ENCODE measurements at places on chromosomes 7 and 10.

- no peaks in the 10 kb centered on the region for H3K27me3 ChIP-seq
- no peak overlapping the region for H3K27ac ChIP-seq
- no peak for DNase-seq
- H3K36me3 ChIP-seq: no peaks in the 10 kb centered on the region
Measured at GRCh38 chr7:6307762-6308161, 35.3 kb upstream of the CYTH3 start.

DNA sequence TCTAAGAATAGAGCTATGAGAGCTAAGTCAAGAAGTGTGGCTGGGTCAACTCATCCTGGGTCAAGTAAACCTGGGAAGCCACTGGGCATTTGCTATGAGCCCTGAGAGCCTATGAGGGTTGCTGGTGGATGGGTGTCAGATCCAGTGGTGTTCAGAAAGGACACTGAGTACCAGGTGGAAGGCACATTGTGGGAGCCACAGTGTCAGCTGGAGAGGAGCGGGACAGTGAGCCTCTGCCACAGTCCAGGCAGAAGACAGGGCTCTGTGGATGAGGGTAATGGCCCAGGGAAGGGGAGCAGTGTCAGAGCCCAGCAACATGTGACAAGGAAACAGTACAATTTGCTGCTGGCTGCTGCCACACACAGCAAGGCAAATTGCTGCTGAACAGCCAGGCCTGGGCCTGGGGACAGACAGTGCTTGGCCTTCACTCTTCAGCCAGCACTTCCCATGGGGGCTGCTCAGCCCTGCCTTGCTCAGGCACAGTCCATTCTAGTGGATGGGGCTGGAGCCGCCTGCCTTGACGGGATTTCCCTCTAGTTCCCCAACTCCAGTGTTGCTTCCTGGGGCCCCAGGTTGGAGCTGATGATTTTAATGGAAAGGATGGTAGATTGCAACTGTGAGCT is 90.9 kb upstream of the CHST15 start:
- no peaks in the 10 kb centered on the region for H3K27me3 ChIP-seq
- no peak overlapping the region for H3K27ac ChIP-seq
- no peak for DNase-seq

DNA sequence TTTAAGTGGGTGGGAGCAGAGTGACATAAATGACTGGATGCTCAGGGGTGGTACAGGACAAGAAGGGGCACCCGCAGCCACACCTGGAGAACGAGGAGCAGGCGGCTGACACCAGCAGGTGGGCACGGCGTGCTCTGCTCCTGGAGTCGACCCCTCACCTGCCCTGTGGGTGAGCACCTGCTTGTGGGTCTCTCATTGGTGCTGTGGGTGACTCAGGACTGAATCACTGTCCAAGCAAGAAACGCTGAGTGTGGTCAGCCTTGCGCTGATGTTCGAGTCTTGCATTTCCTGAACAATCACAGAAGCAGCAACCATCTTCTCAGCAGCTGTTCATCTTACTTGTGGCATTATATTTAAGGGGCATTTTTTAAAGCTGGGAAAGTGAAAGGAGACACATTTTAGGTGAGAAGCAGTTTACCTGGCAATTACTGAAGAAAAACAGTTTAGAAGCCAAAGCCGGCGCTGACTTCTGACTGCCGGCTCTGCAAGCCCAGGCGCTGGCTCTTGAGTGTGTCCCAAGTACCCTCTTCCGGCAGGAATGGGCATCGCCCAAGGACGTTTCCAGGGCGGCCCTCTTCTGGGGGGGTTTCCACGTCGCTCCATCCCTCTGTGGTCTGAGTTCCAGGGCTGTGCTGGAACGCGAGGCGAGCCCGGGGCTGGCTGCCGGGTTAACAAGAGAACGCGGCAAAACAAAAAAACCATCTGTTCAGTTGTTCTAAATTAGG is 145.2 kb upstream of the PFKP start:
- H3K4me1 ChIP-seq: no peaks in the 10 kb centered on the region
- H3K27me3 ChIP-seq: no peaks in the 10 kb centered on the region
- H3K4me3 ChIP-seq: no peak overlapping the region
- no peak for DNase-seq

- H3K36me3 ChIP-seq: no peaks in the 10 kb centered on the region
- H3K4me3 ChIP-seq: no peak overlapping the region
- no peaks in the 10 kb centered on the region for H3K27me3 ChIP-seq
- H3K4me1 ChIP-seq: no peaks in the 10 kb centered on the region
- H3K27ac ChIP-seq: no peak overlapping the region
- no peak for DNase-seq
Measured at GRCh38 chr7:8200316-8200715, 61.7 kb downstream of the ICA1 start.

DNA sequence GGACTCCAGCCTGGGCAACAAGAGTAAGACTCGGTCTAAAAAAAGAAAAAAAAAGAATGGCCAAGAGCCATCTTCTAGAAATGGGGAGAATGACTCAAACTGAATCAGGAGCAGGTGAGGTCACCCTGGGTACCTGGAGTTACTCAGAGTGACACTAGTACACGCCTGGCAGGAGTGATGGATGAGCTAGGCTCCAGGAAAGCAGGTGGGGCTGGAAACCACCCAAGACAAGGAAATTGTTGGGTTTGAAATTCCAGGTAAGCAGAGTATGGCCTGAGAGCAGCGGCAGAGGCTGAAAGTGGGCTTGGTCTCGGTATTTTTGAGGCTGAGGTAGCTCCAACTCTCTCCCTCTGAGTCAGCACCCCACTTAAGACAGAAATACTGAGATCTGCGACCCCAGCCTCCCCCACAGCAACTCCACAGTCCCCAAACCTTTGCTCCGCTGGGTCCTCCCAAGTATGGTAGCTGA is 18.5 kb downstream of the DDIT4 start:
- H3K36me3 ChIP-seq: no peaks in the 10 kb centered on the region
- H3K27me3 ChIP-seq: no peaks in the 10 kb centered on the region
- no peak overlapping the region for H3K27ac ChIP-seq
- no peaks in the 10 kb centered on the region for H3K4me1 ChIP-seq

GRCh38 chr7:126443951-126444350 is 808.8 kb downstream of the GRM8 start:
- no peaks in the 10 kb centered on the region for H3K27me3 ChIP-seq
- H3K27ac ChIP-seq: no peak overlapping the region
- H3K4me3 ChIP-seq: no peak overlapping the region
- no peaks in the 10 kb centered on the region for H3K36me3 ChIP-seq
- no peaks in the 10 kb centered on the region for H3K4me1 ChIP-seq

DNA sequence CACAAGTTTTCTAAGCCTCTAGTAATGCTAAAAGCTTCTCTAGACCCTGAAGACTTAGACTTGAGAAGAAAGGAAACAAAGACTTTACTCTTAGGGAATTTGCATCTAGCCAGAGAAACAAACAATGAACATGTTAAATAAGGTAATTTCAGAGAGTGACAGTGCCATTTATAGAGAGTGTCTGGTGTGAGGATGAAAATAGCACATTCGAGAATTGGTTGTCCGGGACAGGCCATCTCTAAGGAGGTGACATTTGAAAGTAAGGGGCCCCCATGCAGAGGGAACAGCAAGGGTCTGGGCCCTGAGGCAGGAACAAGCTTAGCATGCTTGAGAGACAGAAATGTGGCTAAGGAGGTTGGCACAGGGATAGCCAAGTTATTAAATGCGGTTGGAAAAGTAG is 48.1 kb downstream of the ADAM22 start:
- H3K27me3 ChIP-seq: no peaks in the 10 kb centered on the region
- DNase-seq: no peak
- H3K4me1 ChIP-seq: no peaks in the 10 kb centered on the region

DNA sequence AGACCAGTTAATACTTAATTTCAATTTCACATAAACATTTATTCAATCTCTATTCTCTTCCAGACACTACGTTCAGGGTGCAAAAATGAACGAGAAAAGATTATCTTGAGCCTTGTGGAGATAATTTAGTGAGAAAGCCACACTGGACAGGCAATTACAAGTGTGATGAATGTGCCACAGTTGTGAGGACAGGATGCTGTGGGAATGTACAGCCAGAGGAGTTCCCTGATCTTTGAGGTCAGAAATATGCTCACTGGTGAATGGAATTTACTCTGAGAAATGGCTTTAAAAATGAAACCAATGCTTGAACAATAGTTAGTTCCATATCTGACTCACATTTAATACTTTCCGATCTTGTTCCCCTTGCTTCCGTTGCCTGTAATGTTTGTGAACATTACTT is 864.8 kb downstream of the GATA3 start:
- no peaks in the 10 kb centered on the region for H3K36me3 ChIP-seq
- no peak overlapping the region for H3K27ac ChIP-seq
- DNase-seq: no peak

GRCh38 chr10:99233689-99234037 is 2.0 kb downstream of the HPSE2 start:
- H3K27ac ChIP-seq: no peak overlapping the region
- no peaks in the 10 kb centered on the region for H3K36me3 ChIP-seq
- DNase-seq: no peak
- no peaks in the 10 kb centered on the region for H3K4me1 ChIP-seq
- H3K4me3 ChIP-seq: no peak overlapping the region

- DNase-seq: no peak
- H3K36me3 ChIP-seq: no peaks in the 10 kb centered on the region
- no peaks in the 10 kb centered on the region for H3K27me3 ChIP-seq
- H3K27ac ChIP-seq: no peak overlapping the region
Measured at GRCh38 chr10:22581461-22581860, 132.9 kb downstream of the PIP4K2A start.

DNA sequence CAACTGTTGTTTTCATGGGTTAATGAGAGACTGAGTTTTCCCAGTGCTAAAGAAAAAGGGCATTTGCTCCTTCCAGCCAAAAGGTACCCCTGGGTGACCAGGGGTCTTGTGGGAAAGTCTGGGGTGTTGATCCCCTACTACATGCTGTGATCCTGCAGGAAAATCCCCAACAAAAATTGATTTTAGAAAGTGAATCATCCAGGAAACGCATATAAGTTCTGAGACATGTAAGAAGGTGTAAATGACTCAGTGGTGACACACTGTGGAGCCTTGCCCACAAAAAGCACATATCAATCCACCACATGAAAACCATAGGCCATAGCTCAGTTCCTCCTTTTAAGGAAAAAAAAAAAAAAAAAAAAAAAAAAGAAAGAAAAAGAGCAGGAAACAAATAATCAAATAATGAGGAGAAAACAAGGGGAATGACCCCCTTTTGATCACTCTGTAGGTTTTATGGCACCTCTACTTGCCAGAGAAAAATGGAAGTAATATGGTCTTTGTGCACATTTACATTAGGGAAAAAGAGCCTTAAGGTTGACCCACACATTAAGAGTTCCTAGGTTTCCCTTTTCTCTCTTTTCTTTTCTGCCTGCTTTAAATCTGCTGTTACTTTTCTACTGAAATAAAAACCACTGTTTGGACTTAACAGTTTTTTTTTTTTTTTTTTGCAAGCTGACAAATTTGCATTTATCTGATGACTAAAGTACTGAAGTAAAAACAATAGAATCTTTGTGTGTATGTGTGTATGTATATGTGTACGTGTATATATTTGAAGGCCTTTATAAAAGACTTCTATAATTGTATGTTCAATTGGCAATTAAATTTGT is 386.0 kb downstream of the KIF20B start:
- no peaks in the 10 kb centered on the region for H3K27me3 ChIP-seq
- no peak for DNase-seq
- H3K27ac ChIP-seq: no peak overlapping the region
- H3K4me1 ChIP-seq: no peaks in the 10 kb centered on the region

DNA sequence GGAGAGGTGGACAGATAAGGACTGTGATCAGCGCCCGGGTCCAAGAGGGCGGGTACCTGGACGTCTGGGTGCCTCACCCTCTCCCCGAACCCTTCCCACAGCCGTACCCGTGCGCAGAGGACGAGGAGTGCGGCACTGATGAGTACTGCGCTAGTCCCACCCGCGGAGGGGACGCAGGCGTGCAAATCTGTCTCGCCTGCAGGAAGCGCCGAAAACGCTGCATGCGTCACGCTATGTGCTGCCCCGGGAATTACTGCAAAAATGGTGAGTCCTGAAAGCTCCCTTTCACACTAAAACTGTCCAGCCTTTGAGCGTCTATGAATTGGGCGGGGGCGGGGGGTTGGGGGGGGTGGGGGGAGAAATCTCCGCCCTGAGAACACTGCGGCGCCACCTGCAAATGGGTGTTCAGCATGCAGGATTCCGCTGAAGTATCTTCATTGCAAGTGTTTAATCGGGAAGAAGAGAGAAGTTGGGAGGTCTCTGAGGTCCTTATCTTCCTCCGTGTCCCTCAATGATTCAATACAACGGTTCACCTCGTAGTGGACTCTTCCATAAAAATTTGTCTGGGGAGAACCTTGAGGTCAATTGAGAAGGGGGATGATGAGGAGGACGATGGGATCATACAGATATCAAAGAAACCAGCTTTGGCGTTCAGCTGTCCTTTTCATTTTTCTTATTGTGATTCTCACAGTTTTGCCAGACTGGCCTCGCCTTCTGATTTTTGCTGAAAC is 906 bp downstream of the DKK1 start:
- H3K4me3 ChIP-seq: peak overlapping the region; percentile 54
- H3K4me1 ChIP-seq: no peaks in the 10 kb centered on the region
- H3K27me3 ChIP-seq: no peaks in the 10 kb centered on the region
- DNase-seq: no peak
- no peak overlapping the region for H3K27ac ChIP-seq

GRCh38 chr7:134916171-134916883 is 70.0 kb upstream of the AGBL3 start:
- H3K27ac ChIP-seq: no peak overlapping the region
- no peaks in the 10 kb centered on the region for H3K27me3 ChIP-seq
- peaks cover 9% of the 10 kb centered on the region for H3K4me1 ChIP-seq
- no peaks in the 10 kb centered on the region for H3K36me3 ChIP-seq
- H3K4me3 ChIP-seq: no peak overlapping the region
- DNase-seq: no peak

- H3K36me3 ChIP-seq: no peaks in the 10 kb centered on the region
- H3K27me3 ChIP-seq: no peaks in the 10 kb centered on the region
- DNase-seq: no peak
- no peaks in the 10 kb centered on the region for H3K4me1 ChIP-seq
Measured at GRCh38 chr10:64508029-64508661, 986.9 kb downstream of the REEP3 start.

- DNase-seq: no peak
- no peaks in the 10 kb centered on the region for H3K4me1 ChIP-seq
Measured at GRCh38 chr10:25327273-25327672, 152.5 kb downstream of the GPR158 start.

DNA sequence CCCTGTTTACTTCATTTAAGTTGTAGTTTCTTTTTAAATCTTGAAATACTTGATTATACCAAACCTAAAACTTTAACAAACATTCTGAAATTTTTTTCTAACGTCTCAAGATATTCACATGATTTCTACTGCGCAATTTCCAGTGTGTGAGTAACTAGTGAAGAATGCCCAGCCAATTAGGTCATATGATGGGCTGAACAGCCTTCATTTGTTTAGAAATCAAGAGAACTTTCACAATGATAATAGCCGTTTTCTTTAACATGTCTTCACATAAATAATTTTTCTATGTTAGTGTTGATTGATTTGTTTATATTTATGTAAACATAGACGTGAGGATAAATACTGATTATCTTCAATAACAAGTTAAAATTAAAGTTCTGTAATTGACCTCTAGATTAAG is 21.8 kb downstream of the STAM start:
- H3K27me3 ChIP-seq: no peaks in the 10 kb centered on the region
- H3K36me3 ChIP-seq: no peaks in the 10 kb centered on the region
- peaks cover 12% of the 10 kb centered on the region for H3K4me1 ChIP-seq
- no peak overlapping the region for H3K4me3 ChIP-seq
- DNase-seq: no peak
- H3K27ac ChIP-seq: no peak overlapping the region

- no peaks in the 10 kb centered on the region for H3K27me3 ChIP-seq
- H3K4me1 ChIP-seq: no peaks in the 10 kb centered on the region
- no peak overlapping the region for H3K4me3 ChIP-seq
- no peak for DNase-seq
- no peak overlapping the region for H3K27ac ChIP-seq
Measured at GRCh38 chr10:96747734-96748550, 27.6 kb upstream of the PIK3AP1 start.
